Activated naive CD4-positive, alpha-beta T cell treated with anti-CD3 and anti-CD28 coated beads, Interleukin-2, amount 10 ng/mL, durations not matched to agents 7 days and 5 days (primary cell): ENCODE measurements at places on chromosomes 1 and 21.

DNA sequence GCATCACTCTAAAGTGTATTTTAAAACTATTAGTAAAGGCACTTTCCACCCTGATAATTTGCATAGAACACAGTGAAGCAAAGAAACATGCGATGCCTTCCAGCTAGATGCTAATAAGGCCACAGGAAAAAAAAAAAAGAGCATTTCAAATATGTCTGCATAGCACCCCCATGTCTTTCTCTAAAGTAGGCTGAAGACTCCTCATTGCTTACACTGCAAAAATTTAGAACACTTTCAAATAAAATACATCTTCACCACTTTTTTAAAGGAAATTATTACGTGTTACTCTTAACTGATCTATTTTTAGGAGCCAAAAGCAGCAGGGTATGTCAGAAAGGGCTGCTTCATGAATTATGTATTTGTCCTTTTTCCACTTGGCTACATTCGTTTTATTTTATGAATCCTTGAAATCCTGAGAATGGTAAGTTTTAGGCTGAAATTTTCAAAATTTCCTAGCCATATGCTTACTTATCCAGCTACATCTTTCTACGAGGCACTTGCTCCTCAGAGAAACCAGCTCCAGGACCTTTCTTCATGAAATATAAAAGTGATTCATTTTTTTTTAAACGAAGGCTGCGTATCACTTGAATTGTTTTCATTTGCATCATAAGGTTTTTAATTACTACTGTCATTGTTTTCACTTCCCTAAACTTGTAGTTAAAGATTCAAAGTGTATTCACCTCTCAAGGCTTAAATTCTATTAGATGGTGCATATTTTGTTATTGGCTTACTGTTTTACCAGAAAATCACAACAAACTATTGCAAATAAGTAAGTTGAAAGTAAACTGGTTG is 513.0 kb downstream of the PTPRC start:
- DNase-seq = no peak

DNA sequence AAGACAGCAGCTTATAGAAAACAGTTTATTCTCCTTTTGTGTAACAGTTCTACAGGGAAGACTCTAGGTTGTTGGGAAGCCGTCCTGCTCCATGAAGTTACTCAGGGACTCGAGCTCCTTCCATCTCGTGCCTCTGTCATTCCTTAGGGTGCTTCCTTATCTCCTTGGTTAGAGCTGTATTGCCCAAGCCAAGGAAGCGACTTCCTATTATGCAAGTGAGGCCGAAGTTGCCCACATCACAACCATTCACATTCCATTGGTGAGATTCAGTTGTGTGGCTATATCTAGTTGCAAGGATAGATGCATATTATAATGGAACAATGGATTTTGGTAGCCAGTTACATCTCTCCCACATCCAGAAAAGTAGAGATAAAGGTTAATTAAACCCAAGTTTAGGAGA is 9.0 kb downstream of the GSTM5 start:
- DNase-seq = no peak

- DNase-seq = no peak
Observed at GRCh38 chr1:240091614-240092300, at the start of gene FMN2. Gene FMN2 (plus strand): TSS chr1:240091883. CDS start chr1:240092110, 227 bp downstream.

DNA sequence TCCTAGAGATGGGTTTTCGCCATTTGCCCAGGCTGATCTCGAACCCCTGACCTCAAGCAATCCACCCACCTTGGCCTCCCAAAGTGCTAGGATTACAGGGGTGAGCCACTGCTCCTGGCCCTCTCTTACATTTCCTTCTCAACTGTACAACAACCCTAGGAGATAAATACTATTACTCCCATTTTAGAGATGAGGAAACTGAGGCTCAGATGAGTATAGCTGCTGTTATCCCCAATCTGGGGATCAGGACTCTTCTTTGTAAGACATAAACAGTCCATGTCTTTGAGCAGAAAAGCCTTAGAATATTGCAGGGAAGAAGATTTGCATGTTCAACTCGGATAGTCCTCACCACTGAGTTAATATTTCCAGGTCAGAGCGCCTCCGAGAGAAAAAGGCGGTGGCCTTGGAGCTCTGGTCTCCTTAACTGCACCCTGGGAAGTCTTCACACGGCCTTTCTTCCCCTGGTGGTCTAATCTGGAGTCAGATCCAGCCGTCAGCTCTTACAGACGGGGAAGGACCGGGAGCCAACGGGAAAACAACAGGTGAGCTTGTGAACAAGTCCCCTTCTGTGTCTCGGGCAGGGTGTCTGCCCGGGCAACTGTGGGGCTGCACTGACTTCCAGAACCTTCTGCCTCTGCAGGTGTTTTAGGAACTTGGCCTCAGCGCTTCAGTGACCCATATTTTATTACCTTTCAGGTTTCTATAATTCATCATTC is 5.9 kb upstream of the OLIG1 start:
- no peak for DNase-seq

DNA sequence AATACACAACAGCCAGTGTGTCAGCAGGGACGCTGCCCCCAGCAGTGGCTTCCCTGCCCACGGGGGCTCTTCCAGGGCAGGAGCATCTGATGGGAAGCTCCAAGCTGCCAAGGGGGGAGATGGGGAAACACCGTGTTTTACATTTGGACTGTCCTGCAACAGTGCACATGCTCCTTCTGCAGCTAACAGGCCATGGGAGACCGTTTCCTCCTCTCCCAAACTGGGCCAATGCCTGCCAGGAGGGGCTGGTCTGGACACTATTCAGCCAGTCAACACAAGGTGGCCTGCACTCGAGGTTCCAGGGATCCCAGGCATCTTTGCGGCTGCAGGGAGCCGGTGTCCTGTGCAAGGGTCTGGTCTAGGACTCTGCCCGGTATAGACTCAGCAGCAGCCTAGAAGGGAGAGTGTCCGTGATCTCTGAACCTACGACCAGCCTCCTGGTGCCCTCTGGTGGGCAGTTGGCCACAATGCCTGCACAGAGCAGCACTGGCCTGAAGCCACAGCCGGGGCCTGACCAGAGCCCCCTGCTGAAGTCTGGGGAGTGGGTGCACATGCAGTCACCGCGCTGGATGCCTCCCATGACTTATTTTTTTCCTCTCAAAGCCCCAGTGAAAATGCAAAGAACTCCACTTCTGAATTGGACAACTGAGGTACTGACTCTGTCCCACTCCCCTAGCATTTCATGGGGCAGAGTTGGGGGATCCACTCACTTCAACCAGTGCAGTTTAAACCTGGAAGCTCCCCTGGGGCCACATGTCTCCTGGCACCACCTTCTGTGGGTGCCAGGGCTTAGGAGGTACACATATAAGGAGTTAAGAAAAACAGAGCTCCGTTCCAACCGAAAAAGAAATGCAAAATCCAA is 33.3 kb downstream of the RCC2 start:
- DNase-seq = peak; percentile 61

DNA sequence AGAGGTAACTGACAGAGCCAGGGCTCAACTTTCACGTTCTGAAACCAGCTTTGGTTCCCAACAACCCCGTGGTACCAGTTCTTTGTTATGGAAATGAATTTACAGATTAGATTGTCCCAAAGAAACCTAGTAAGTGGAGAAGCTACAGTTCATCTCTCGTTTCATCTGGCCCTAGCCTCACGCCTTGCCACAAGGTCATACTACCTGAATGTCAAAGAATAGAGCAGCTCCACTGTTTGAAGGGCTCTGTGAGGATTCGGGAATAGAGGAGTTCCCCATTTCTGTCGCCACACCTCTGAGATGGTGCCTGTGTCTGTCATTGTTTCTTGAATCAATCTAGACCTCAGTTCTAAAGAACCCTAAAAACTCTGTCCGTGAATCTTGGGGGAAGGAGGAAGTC is 15.0 kb upstream of the CDC42 start:
- DNase-seq = no peak

DNA sequence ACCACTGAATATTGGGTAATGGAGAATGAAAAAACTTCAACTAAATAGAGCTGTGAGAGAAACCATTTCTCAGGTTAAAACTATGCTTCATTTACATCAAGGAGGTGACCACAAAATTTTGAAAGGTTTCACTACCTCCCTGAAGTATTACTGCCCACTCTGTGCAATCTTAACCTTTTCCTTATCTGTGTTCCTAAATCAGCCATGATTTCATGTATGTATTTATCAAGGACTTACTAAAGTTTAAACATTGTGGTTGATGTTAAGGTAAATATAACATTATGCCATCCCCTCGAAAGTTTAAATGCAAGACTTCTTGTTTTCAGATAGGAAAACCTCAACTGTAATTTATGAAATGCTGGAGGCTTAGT is 84.4 kb downstream of the CLEC20A start:
- DNase-seq = no peak

DNA sequence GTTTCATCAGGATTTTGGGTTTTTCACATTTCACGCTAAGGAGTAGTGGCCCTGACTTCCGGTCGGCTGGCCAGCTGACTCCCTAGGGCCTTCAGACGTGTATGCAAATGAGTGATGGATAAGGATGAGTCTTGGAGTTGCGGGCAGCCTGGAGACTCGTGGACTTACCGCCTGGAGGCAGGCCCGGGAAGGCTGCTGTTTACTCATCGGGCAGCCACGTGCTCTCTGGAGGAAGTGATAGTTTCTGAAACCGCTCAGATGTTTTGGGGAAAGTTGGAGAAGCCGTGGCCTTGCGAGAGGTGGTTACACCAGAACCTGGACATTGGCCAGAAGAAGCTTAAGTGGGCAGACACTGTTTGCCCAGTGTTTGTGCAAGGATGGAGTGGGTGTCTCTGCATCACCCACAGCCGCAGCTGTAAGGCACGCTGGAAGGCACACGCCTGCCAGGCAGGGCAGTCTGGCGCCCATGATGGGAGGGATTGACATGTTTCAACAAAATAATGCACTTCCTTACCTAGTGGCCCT is 23.1 kb upstream of the TNFRSF1B start:
- peak; percentile 54 for DNase-seq

GRCh38 chr1:147463022-147463421 is 78.3 kb upstream of the BCL9 start:
- DNase-seq = no peak

GRCh38 chr1:93453911-93454310 is 6.0 kb downstream of the FNBP1L start:
- DNase-seq = no peak

DNA sequence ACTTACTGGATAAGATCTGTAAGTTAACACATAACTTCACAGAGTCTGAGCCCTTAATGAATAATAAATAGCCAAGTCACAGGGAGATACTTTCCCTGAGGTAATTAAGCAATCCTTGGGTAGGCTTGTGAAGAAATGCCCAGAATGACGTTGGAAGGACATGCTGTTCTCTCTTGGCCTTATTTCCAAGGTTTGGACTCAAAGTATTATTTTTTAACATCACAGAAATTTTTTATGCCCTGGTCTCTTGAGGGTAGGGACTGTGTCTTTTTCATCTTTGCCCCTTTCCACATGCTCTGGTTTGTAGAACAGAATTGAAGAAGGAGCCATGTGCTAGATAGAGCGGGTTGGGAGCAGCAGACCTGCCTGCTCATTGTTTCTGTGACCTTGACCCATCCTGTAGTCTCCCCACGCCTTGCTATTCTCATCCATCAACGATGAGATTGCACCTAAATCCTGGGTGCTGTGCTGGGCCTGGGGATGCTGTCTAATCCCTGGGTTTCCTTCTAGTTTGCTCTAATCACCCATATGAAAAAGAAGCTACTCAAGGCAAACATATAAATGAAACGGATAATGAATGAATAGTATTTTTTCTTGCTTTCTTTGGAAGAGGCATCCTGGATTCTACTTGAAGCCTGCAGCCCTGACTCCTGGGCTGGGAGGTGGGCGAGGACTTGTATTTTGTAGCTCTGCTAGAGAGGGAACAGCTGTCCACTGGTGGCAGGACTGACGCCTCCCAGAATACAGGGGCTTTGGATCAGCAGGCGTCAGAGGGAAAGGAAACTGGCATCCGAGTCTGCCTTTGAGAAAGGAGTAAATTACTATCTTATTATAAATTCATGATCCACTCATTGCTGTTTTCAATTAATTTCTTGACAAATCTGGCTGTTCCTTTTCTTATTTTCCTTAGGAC is 17.5 kb upstream of the LAMTOR5 start:
- no peak for DNase-seq

- no peak for DNase-seq
Observed at GRCh38 chr1:186195377-186195931, 179.6 kb downstream of the TPR start.

DNA sequence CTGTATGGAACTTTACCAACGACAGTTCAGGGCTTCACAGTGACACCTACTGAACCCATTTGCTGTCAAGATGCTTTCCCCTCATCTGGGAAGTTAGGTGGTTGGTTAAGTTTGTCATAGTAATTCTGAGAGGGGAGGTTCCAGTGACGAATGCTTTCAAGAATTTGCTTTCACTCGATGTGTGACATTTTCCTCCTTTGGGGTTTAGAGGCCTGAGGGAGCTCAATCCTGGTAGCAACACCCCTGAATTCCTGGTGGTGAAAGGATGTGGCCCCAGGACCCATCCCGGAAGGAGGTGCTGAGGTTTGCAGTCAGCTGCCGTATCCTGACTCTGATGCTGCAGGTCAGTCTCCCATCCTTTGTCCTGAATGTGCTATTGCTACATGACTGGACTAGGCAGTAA is 2.8 kb downstream of the PIGV start:
- peak; percentile 38 for DNase-seq

DNA sequence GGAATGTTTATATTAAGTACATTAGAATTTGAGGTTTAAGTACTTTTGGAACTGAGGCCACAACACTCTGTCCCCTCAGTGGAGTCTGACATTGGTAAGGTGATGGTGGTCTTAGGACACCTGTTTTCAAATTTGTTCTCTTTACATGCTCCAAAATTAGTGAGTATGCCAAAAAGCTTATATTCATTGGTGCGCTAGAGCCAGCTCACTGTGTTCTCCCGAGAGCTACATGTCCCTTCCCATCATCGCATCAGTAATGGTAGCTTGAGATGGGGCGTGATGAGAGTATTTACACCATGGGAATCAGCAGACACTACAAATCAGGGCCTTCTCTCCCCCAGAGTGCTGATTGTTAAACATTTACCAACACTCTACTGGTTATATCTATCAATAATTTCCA is 19.5 kb downstream of the ETS2 start:
- no peak for DNase-seq

DNA sequence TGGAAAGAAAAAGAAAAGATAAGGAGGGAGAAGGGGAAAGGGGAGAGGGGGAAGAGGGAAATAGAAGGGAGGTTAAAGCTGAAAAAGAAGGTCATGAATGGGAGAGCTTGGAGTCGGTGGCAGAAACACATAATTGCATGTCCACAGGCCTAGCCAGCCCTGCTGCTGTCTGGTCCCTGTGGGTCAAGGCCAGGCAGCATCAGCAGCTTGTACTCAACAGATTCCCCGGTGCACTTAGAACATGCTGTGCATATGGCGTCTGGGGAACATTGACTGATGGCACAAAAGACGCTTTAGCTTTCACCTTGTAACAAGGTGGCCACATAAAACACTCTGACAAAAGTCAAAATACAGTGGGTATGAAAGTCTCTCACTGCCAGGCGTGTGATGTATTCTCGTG is 25.9 kb downstream of the COG2 start:
- DNase-seq = no peak

DNA sequence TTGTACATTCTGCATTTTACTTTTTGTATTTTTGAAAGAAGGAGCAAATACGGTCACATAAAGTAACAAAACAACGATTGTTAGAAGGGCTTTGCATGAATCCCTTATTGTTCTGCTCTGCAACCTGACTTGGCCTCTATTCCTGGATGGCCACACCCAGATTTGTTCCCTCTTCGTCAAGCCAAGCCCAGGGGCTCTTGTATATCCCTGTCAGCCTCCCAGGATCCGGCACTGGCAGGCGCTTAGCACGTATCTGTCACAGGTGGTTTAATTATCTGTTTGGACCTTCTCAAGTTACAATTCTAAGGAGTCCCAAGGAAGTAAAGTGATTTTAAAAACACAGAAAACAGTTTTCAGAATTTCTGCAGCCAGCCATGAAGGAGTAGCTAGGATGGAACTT is 28.0 kb downstream of the CRYAA start:
- DNase-seq = no peak

- DNase-seq = peak; percentile 70
Observed at GRCh38 chr1:25711555-25712298, 88.3 kb upstream of the SELENON start.
